ENCODE measurements at places on chromosomes 7 and 10.
A peak's percentile ranks its signal among the peaks of the same experiment; 100 is the strongest.

- no peak for DNase-seq
Measured at GRCh38 chr7:144907577-144907976, 71.7 kb upstream of the TPK1 start.

DNA sequence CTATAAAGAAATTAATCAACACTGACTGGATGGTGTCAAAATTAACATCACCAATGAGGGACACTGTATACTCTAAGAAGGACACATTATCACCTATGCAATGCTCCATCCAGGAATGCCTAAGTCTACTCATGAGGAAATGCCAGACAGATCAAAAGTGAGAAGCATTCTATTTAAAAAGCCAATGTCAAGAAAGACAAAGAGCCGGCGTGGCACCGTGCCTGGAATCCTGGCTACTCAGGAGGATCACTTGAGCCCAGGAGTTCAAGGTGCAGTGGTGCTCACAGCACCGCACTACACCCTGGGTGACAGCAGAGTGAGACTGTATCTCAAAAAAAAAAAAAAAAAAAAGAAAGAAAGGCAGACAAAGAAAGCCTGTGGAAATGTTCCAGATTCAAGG lies 45.5 kb upstream of the ANAPC16 start:
- DNase-seq = no peak

DNA sequence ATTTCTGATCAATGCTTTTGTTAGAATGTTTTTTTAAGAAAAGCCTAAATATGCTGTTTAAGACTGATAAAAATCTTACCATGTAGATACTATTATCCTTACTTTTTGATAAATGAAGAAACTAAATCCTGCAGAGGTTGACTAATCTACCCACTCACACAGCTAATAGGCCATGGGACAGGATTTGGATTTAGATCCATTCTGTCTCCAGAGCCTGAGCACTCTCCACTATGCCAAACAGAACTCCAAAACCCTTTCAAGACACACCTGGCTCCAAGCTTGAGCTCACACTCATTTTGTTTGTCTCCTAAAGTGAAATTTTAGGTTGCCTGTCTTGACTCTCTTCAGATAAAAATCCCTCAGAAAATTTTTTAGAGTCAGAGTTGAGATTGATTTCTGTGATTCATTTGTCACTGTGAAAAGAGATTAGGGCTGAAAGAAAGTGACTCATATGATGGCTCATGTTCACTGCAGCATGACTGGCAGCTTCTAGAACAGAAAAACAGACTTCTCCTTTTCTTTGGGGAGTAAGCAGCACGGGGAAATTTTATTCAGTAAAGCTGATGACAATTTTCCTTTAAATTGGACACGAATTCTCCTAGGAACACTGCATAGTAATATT lies 132.3 kb upstream of the POT1 start:
- peak; percentile 3 for DNase-seq

DNA sequence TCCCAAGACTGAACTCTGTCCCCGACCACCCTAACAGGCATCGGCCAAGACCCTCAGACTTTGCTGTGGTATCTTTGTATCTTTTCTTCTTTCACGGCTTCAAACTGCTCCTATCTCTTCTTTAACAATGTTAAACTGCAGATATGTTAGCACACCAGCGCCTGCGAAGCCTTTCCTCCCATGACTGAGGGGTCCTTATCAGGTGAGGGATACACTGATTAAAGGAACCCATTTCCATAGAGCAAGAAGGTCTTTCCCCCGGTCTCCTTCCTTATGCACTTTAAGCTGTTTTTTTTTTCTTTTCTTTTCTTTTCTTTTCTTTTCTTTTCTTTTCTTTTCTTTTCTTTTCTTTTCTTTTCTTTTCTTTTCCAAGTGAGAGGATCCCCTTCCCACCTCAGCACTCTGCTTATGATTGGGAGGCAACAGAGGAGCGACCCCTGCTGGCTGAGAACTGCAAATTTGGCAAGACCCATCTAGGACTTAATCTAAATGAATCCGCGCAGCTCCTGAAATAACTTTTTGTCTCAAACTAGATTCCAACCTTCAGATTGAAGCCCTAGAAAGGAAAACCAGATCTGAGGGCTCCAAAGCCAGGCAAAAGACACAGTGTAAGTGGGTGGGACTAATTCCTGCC lies 109.9 kb downstream of the ITGB8 start:
- DNase-seq = no peak

- no peak for DNase-seq
Measured at GRCh38 chr7:149558149-149558861, 60.7 kb upstream of the ZNF746 start.

DNA sequence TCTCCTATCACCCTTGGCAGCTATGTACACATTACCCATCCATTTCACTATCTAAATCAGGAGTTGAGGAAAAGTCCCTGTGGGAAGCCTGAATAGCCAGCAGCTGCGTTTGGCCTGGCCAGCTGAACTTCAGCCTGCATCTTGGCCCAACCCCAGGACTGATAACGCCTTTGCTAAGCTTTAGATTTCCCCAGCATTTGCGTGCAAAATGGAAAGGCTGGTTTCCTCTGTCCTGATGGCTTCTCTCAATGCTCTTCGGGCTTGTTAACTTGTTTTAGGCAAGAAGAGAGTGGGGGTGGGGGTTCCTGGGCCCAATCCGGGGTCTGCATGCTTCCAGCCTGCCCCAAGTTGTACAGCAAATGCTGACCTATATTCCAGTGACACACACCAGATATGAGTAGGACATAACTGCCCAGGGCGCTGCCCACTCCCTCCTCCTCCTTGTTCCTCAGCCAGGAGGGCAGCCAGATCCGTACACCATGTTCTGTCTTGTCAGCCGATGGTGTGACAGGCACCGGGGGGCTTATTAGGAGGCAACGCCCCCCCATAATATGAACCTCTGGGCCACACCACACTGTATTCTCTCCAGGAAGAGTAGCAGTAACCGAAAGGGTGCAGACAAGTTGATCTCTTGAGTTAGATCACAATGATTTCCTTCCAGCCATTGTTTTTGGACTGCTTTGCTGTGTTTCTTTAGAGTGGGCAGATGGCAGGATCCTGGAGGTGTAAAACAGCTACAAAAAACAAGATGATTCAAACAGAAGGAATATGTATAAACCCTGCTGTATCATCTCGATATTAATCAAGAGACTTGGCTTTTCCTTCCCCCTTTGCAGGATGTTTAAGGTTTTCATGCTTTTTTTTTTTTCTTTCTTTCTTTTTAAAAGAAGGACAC lies 339.0 kb downstream of the RNLS start:
- DNase-seq = no peak

DNA sequence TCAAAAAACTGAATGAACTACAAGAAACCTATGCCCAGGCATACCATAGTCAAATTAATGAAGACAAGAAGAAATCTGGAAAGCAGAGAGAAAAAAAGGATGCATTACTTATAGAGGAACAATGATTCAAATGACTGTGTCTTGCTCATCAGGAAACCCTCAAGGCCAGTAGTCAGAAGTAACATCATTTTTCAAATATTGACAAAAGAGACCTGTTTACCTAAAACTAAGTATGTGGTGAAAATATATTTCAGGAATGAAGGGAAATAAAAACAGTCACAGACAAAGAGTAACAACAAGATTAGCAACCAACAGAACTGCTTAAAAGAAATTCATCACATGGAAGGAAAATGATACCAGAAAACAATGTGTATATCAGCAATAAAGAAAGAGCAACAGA lies 128.4 kb downstream of the ALOX5 start:
- no peak for DNase-seq

Measured in NCI-H774 (cell line).